ENCODE measurements at places on chromosomes 3 and 15. TPM values are rescaled to one million over a fixed set of nuclear protein-coding genes. Genes with fewer than 3 reads are reported as not detected.

DNA sequence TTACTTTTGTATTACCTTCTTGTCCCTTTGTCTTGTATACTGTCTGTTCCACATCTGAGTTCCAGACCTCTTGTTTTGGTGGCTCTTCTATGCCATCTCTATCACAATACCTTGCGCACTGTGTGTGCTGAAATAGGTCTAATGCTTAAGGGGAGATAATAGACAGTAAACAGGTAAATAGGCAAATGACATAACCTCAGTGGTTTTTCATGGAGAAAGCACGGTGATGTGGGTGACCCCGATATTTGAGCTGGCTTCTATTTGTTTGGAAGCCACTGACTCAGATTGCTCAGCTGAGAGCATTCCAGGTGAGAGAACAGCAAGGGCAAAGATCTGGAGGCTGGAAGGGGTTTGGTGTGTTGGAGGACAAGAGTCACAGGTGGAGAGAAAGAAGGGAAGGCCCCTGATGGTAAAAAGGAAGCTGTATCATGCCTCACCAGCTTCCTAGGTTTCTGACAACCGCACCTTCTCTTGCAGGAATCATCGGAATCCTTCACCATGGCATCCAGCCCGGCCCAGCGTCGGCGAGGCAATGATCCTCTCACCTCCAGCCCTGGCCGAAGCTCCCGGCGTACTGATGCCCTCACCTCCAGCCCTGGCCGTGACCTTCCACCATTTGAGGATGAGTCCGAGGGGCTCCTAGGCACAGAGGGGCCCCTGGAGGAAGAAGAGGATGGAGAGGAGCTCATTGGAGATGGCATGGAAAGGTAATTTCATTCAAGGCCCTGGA is 795 bp downstream of the MCM2 start:
- DNase-seq, result no peak

- no peak for DNase-seq
Observed at GRCh38 chr3:100333970-100334487, 528 bp upstream of the NIT2 start.

GRCh38 chr15:101525087-101525669 is 35.7 kb upstream of the PCSK6 start:
- DNase-seq, result no peak

- no peak for DNase-seq
Observed at GRCh38 chr3:11637901-11638458, 5.7 kb downstream of the VGLL4 start.

Gene GOLGA6L4
- total RNA-seq, result 9.1 TPM

DNA sequence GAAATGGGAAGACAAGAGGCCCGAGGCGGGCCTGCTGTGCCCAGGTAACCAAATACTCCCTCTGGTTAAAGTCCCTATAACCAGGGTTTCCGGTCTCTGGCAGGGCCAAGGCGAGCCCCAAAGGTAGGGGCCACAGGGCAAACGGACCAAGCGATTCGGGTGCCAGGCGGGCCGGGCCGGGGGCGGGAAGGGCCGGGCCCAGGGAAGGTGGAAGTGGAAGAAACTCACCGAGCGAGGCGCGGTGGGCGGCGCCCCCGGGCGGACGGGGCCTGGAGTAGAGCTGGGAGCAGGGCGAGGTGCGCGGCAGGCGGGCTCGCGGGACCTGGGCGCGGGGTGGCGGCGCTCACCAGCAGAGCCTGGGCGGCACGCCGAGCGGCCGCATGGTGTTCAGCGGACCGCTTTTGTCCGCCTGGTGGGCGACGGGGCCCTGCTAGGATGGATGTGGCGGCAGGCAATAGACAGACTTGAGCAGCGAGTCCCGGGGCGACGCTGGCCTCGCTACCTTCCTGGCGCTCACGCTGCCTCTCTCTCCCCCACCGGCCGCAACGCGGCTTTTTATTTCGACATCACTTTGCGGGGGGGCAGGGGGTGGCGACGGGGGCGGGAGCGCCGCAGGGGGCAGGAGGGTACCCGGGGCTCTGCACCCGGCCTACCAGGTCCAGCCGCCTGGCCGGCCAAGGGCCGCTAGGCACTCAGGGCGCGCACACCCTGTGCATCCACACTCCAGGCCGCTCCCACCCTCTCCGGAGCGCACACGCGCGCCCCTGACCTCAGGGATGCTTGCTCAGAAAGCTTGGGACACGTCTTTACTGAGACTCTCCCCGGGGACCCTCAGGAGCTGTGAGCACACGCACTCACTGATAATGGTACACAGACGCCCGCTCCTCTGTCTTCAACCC is at the start of gene GATA2:
GATA2 (minus strand) TSS at position 531 of the 899 bp plus-strand sequence. CDS start 6,170 bp downstream, outside the sequence.
- DNase-seq, result peak; percentile 65

Gene DNAH12
- 0.70 TPM for total RNA-seq

DNA sequence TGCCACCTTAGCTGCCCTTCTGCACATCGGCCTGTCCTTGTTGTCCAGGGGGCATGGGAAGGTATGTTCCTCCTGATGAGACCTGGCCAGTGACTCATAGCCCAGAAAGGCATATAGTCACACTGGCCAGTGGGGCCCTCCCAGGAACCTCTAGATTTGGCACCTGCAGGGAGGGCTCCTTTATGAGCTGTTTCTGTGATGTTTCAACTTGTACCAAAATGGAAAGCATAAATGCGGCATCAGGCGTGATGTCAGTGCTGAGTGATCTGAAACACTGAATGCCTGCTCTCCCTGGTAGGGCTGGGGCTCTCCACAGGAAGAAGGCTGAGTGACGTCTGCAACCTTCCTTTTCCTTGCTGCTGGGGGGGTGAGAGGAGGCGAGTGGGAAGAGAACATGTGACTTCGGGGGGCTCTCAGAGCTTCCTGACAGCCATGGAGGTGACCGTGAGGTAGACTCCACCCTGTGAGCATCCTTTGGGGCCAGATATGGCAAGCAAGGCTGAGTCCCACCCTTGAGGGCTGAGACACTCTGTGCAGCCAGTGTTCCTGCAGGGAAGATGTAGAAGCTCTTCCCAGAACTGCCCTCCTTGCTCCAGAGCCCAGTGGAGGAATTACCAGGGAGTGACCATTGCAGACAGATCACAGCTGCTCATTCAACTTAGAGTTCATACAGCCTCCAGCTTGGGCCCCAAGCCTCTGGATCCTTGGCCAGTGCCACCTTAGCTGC is 37.1 kb upstream of the APEH start:
- no peak for DNase-seq

Gene FANCD2OS
- not detected for total RNA-seq

DNA sequence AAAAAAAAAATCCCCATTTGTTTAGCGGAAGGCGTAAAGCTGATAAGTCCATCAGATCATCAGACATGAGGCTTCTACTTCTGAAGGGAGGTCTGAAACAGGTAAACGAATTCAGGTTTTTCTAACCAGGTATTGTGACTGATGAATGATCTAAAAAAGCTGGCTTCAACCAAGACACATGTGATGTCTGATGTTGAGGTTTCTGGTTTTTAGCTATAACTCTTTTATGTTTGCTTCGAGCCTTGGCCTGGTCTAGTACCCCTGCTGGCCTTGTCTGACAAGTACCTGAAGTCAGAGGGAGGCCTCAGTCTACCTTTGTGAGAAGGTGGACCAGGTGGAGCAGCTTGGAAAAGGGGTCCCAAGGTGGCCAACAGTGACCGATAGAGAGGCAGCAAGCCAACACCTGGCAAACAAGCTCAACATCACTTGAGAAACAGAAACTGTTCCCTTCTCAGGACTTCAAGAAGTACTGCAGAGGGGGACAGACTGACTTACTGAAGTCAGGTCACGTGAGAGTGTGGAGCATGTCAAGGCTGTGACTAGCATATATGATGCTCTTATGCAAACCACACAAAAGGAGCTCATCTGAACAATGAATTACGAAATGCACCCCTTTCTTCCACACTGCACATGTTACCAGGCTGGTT is 33.0 kb upstream of the CA12 start:
- DNase-seq, result no peak
